Tibial artery (tissue), 4 donors: ENCODE measurements at places on chromosomes 2 and 18.

DNA sequence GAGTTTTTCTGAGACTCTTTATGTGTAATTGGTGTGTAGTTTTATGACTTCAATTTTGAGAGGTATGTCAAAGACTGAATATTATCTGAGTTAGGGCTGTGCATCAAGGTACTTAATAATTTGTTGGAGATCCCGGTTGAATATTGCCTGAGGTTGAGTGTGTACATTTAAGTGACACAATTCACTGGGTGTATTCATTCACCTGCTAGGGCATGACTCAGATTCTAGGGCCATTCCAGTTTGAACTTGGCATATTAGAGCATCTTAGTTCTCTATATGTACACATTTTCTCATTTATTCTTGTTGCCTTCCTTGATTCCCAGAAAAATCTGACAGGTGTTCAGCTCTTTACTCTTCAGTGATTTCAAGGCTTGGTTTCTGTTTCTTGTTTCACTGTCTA lies 12.5 kb downstream of the MAP4K4 start:
- DNase-seq = no peak

DNA sequence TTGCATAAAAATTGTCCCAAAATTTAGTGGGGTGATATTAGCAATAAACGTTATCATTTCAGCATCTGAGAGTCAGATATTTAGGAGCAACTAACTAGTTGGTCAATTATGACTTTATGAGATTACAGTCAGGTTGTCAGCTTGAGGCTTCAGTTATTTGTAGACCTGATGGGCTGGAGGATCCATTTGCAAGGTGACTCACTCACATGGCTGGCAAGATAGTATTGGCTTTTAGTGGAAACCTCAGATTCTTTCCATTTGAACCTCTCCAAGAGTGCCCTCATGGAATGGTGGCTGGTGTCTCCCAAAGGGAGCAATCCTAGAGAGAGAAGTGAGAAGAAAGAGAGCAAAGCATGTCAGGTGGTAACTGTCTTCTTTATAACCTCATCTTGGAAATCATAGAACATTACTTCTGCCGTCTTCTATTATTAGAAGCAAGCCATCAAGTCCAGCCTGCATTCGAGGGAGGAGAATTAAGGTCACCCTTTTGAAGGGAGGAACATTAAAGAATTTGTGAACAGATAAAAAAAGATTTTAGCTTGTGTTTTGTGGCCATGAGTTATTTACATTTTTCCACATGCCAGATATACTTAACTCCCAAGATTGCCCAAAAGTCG lies 92.5 kb downstream of the HAUS1 start:
- DNase-seq = no peak

DNA sequence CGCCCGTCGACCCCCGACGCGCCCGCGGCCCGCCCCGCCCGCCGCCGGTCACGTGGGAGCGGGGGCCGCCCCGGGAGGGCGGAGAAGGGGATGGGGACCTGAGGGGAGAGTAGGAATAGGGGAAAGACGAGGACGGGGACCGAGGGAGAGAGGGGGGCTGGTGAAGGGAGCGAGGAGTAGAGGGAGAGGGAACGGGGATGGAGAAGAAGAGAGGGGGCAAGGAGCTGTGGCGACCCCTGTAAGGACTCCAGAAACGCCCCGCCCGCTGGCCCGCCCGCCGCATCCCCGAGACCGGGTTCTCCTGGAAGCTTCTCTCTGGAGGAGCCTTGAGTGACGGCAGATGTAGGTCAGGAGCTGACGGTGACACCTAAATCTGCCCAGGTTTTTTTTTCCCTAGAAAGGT lies 615 bp downstream of the ADNP2 start:
- no peak for DNase-seq

DNA sequence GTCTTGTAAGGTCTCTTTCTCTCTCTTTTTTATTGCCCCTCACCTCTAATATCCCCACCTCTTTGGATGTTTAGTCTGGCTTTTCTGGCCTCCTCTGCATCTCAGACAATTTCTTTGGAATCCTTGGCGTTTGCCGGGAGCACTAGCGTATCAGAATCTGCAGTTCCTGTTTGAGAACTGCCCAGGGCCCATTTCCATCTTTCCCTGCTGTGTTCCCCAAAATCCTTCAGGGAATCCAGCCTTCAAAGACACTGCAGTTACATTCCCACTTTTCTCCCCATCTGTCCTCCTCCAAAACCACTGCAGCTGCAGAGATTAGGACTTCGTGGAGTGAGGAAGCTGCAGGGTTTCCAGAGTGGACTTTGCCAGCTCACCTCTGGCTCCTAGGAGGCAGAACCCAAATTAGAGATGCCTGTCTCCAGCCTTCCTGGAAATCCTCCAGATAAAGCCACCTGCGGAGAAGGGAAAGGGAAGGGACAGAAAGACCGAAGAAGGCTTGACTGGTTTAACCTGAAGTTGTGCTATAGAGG lies 2.7 kb downstream of the VSNL1 start:
- no peak for DNase-seq

- DNase-seq = no peak
Measured at GRCh38 chr2:30271301-30271700, 40.0 kb downstream of the LBH start.

DNA sequence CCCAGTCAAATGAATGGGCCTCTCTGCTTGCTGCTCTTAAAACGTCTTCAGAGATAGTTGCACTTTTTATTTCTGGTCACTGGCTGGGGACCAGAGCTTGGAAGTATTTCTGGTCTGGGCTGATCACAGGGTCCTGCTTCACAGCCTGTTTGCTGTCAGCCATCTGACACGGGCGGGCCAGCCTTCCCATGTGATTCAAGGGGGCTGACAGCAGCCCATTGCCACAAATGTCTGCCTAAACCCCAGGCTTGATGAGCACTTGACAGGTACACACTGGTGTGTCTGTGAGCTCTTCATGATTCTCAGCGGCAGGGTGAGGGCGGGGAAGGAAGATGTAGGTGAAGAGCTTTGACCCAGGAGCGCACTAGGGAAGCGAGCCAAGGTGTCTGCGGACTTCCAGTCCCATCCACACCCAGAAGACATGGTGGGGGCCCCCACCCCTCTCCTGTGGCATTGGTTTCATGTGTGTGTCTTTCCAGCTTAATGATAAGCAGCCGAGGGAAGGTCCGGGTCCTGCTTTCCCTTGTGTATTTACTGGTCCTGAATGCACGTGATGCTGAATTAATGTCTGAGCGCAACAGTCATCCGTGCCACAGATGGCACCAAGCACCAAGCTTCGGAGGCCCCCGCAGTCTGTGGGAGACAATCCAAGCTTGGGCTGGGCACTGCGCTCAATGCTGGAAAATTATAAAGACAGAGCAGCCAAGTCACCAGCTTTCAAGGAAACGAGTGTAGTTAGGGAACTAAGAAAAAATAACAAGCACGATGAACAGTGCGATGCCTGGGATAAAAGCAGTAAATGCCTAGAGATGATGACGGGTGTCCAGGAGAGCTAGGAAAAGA lies 73.3 kb downstream of the SH3BP4 start:
- DNase-seq = no peak

DNA sequence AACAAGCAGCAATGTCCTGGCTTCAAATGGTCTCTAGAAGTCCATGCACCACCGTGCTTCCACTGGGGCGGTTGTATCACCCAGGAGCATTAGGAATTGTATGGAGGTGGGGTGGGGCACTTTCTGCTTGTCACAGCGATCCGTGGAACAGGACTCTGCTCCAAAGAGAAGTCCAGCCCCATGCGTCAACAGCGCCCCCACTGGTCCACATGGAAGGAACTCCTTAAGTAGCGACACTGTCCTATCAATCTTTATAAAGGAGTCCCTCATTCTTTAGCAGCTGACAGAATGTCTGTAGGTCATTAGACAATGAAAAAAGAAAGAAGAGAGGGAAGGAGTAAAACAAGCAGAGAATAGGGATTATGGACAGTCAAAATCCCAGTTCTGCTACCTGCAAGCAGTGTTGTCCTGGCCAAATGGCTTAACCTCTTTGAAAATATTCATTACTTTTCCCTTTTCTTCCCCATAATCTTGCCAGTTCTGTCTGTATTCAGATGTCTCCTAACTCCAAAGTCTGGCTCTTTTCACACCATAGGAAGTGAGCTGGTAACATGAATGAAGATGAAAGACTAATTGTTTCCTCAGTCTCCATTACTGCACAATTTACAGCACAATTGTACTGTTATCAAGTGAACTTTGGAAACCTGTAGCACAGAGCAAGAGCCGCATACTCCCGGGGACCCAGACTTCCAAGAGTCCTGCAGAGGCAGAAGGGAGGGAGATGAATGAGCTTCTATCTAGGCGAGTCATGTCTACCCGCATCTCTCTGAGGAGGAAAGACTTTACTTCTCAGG lies 9.9 kb downstream of the NFE2L2 start:
- no peak for DNase-seq

DNA sequence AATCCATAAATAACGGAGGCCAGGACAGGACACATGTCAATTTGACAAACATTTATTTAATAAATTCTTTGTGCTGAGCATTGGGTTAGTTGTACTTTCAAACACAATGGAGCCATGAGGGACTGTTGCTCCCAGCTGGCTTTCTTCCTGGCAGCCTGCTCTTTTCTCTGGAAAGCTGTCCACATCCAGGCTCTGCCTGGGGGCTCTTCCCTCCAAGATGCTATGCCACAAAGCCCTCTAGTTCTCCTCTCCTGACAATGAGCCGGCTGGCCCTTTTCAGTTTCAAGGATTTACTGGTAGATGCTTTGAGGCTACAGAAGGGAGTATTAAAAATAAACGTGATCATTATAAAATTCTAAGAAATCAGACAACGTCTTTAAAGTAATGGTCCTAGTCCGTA lies 44.1 kb upstream of the SLC14A2 start:
- no peak for DNase-seq

GRCh38 chr2:240436683-240437550 lies 1.5 kb downstream of the GPC1 start:
- no peak for DNase-seq

GRCh38 chr2:102051692-102052277 lies 60.0 kb downstream of the IL1R2 start:
- DNase-seq = no peak
